ENCODE measurements at places on chromosomes 2 and 18. TPM values are rescaled to one million over a fixed set of nuclear protein-coding genes. Genes with fewer than 3 reads are reported as not detected.

The POTEE gene
- total RNA-seq, result not detected

The UGT1A4 gene
- 0.12 TPM for total RNA-seq

The DNAJC10 gene
- 133 TPM for total RNA-seq

The ALPI gene
- not detected for total RNA-seq

The IL1A gene
- 4.5 TPM for total RNA-seq

The STARD6 gene
- total RNA-seq, result not detected

The GALR1 gene
- not detected for total RNA-seq

The LGALSL gene
- 3.6 TPM for total RNA-seq

The SULT1C2 gene
- not detected for total RNA-seq

The UGT1A3 gene
- total RNA-seq, result not detected

The CD207 gene
- total RNA-seq, result not detected

The NGEF gene
- total RNA-seq, result 0.47 TPM

The NTSR2 gene
- total RNA-seq, result not detected

The SS18 gene
- total RNA-seq, result 265 TPM

The DTNA gene
- total RNA-seq, result 12.3 TPM

The SP5 gene
- total RNA-seq, result not detected

Data from glomerular endothelial cell (primary cell).